ENCODE measurements at places on chromosomes 6 and 20. TPM values are rescaled to one million over a fixed set of nuclear protein-coding genes. Genes with fewer than 3 reads are reported as not detected.

Gene ARMH2
- total RNA-seq: not detected

- no peak overlapping the region for H3K27ac ChIP-seq
- H3K4me1 ChIP-seq: peaks cover 3% of the 10 kb centered on the region
- DNase-seq: no peak
- no peak overlapping the region for H3K4me3 ChIP-seq
- H3K27me3 ChIP-seq: no peaks in the 10 kb centered on the region
These were observed 151.7 kb downstream of the TMEM200A start for GRCh38 chr6:130517444-130517931.

DNA sequence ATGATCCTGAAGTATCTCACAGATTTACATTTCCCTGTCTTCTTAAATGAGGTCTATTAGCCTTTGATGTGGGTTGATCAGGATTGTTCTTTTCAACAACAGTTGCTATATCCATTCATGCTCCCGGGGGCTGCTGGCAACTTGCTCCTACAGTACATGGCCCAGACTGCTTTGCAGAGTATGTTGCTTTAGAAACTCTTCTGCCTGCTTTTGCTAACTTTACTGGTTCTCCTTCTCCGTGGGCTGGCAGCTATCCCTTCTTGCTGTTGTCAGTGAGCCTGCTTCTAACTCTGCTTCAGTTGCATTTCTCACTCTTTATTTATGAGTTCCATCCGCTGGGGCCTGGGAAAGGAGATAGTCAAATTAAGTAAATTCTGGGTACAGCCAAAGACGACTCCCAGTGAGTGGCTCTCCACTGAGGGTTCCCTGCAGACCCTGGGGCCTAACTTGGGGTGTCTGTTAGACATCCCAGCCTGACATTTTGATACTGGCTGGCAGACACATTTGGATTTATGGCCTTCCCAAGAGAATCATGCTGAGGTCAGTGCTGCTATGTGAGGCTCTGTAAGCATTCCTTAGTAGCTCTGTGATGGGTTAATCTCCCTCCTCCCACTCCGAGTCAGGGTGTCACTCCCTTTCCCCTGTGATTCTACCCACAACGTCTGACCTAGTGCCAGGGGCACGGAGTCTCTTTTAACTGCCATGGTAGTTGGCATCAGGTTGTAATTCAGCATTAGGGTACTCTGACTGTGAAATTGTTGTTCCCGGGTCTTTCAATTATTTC, 73.6 kb downstream of the SLX4IP start:
- no peak for DNase-seq
- no peaks in the 10 kb centered on the region for H3K27me3 ChIP-seq
- H3K27ac ChIP-seq: no peak overlapping the region
- no peak overlapping the region for H3K4me3 ChIP-seq
- no peaks in the 10 kb centered on the region for H3K36me3 ChIP-seq

DNA sequence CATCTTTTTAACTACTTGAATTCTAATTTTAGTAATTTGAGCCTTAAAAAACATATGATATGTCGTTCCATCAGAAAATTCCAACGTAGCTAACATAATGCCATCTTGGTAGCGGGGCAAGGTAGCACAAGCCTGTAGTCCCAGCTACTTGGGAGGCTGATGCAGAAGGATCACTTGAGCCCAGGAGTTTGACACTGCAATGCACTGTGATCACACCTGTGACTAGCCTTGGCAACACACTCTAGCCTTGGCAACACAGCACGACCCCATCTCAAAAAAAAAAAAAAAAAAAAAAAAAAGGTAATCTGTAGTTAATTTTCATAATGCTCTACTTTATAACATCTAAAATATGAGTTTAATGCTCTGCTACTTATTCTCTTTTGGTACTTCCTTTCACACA, 6.7 kb downstream of the BCLAF1 start:
- no peaks in the 10 kb centered on the region for H3K36me3 ChIP-seq
- DNase-seq: no peak
- no peak overlapping the region for H3K4me3 ChIP-seq
- no peaks in the 10 kb centered on the region for H3K27me3 ChIP-seq

GRCh38 chr6:8219352-8219943, 117.1 kb upstream of the EEF1E1 start:
- no peaks in the 10 kb centered on the region for H3K4me1 ChIP-seq
- H3K4me3 ChIP-seq: no peak overlapping the region
- H3K36me3 ChIP-seq: no peaks in the 10 kb centered on the region
- no peak overlapping the region for H3K27ac ChIP-seq

DNA sequence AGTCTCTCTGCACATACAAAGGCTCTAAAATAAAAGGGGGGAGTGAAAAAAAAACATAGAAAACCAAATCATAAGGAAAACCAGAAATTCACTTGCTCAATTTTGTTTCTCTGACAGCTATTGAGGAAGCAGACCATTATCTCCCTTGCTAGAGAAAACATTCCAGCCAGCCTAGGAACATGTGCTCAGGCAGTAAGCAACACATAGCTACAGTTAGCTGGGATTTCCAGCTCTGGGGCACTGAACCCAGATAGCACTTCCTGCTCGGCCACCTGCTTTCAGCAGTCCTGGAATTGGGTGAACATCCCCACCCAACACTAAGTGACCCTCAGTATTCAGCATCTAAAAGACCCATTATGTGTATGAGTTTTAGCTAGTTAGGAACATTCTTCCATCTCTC, 61.3 kb downstream of the TNFRSF21 start:
- no peaks in the 10 kb centered on the region for H3K27me3 ChIP-seq
- H3K4me1 ChIP-seq: peaks cover 3% of the 10 kb centered on the region
- H3K4me3 ChIP-seq: no peak overlapping the region
- H3K36me3 ChIP-seq: no peaks in the 10 kb centered on the region

DNA sequence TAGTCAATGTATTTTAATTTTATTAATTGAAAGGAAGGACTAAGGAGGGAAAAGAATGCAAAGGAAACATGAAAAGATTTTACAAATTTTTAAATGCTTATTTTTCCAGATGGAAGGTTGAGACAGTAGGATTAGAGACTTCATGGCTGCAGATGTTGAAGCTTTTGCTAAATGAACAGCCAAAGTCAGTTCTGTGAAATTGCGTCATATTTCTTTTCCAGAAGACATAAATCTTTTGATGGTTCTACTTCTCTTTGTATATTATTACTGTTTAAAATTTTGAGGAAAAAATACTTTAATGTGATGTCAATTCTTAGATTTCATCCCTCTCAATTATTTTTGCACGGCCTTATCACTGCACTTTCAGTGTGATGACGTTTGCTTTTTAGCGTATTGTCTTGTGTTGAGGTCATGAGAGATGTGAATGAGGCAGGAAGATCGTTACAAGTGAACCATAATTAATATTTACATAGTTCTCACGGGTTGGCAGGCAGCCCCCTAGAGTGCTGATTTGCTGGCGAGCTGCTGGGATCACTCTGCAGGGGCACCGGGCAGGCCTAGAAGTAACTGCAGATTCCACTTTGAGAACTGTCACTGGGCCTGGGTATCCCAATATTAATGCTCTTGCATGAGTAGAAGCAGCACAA, 158.1 kb downstream of the TBXT start:
- peaks cover 4% of the 10 kb centered on the region for H3K27me3 ChIP-seq
- peaks cover 14% of the 10 kb centered on the region for H3K4me1 ChIP-seq
- no peak overlapping the region for H3K27ac ChIP-seq
- no peak for DNase-seq
